ENCODE measurements at places on chromosomes 1 and 21.

GRCh38 chr1:116256286-116256649 lies 116.8 kb upstream of the ATP1A1 start:
- DNase-seq = no peak

DNA sequence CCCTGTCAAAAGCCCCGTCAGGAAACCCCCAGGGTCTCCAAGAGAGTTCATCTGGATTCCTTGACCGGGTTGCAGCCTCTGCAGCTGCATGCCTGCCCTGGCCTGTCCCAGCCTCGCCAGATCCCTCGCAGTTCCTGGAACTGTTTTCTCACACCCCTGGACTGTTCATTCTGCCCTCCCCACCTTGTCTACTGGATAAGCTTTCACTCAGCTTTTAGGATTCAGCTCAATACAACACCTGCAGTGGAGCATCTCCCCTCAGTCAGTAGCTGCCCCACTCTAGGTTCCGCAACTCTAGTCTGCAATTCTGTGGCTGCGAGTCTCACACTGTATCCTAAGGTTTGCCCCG lies 67.2 kb downstream of the FAM163A start:
- DNase-seq = no peak

DNA sequence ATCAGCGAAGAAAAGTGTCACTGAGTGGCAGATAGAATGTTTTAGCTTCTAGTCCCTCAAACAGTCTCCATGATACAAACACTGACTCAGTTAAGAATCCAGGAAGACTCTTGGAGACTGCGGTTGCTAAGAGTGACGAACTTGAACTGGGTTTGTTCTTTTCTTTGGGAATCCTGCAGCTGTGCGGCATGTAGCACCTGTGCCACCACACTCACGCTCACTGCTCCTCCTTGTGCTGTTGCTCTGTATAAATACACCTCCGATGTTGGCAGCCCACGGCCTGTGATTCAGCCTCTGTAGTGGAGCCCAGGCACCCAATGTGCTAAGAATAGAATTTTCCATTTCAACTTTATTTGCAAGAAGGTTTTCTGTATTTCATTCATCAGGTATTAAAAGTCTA lies 5.5 kb upstream of the PPIE start:
- no peak for DNase-seq

GRCh38 chr1:3011631-3012455 lies 9.4 kb upstream of the ACTRT2 start:
- no peak for DNase-seq

DNA sequence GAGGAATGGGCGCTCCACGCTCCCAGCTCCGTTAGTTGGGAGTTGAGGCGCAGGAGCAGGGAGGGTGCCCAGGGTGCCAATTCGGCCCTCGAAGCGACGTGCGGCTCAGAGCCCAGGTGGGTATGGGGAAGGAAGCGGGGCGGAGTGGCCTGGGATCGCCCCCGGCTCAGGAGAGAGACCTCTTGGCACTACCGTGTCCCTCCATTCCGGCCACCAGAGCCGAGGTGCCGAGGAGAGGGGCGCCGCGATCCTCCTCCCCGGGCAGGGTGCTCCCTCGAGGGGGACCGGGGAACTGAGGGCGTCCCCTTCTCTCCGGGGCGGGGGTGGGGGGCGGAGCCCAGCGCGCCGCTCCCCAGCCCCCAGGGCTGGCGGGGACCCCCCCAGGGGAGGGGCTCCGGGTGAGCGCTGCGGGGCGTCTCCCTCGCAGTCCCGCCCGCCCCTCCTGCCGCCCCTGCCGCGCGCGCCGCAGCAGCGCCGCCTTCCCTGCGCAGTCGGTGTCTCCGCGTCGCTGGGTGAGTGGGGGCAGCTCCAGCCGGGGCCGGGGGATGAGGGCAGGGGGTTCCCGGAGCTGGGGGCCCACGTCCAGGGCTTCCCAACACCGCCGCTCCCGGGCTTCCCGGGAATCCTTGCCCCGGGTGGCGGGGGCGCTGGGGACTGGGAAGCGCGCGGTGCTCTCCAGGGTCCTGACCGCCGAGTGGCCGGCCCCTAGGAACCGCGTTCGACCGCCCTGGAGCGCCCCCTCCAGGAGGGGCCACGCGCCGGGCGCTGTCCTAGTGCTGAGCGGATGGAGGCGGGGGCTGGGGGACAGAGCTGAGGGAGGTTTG lies at the start of gene HPCA:
TSS of gene HPCA (plus strand) at position 488 of the 824 bp plus-strand sequence. CDS start 2,408 bp downstream, outside the sequence.
- no peak for DNase-seq

GRCh38 chr1:206041640-206042039 lies 11.3 kb upstream of the RHEX start:
- no peak for DNase-seq

GRCh38 chr1:153288634-153289275 lies 24.0 kb downstream of the PGLYRP3 start:
- no peak for DNase-seq

GRCh38 chr1:64505232-64505943 lies 35.5 kb downstream of the CACHD1 start:
- DNase-seq = no peak

- DNase-seq = peak; percentile 55
These were observed 14.2 kb downstream of the CAPN2 start for GRCh38 chr1:223726380-223727001.

GRCh38 chr1:238099871-238100270 lies 209.1 kb upstream of the ZP4 start:
- no peak for DNase-seq

DNA sequence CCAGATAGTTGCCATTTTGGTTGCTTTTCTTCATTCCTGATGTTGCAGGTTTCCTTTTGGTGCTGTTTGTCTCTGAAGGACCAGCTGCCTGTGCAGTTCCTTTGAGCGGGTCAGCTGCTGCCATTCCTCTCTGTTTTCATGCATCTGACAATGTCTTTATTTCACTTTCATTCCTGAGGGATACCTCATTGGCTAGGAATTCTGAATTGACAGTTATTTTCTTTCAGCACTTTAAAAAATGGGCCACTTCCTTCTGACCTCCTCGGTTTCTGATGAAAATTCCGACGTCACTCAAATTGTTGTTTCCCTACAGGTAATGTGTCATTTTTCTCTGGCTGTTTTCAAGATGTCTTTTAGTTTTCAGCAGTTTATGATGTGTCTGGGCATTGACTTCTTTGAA lies 24.8 kb downstream of the CCSAP start:
- DNase-seq = no peak

DNA sequence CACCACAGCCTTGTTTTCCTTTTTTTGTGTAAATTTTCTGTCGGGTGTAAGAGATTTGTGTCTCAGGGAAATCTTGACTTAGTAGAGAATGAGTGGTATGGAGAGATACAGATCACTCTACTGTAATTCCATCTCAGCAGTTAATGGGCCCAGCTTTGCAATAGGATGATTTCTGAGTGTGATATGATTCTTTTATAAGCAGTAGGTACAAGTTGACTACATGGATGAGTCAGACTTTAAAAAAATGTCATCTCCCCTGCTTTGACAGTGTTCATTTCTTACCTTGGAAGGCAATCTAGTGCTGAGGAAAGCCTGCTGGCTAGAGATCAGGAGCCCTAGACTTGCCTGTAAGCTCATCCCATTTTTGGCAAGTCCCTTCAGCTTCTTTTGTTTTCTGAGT lies 261.9 kb downstream of the RYR2 start:
- no peak for DNase-seq

- DNase-seq = no peak
These were observed 77.8 kb downstream of the ALPL start for GRCh38 chr1:21586846-21587601.

DNA sequence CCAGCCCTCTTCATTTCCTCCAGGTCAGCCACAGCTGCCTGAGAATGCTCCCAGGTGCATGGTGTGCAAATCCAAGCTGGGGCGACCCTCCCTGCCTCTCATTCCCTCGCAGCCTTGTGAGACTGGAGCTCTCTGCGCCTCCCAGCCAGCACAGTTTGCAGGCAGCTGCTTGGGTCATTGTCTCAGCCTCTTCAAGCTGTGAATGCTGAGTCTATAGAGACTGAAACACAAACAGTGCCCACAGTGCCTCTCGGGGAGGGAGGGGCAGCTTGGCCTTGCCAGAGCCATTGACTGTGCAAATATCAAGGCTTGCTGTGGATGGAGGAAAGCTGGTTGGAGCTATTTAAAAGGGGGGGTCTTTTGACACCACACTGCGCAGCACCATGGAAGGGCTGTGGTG lies 10.6 kb downstream of the PLXNA2 start:
- no peak for DNase-seq

- DNase-seq = no peak
These were observed 44.0 kb downstream of the OPTC start for GRCh38 chr1:203537806-203538464.

GRCh38 chr21:17576080-17576835 lies 36.4 kb downstream of the BTG3 start:
- DNase-seq = no peak

DNA sequence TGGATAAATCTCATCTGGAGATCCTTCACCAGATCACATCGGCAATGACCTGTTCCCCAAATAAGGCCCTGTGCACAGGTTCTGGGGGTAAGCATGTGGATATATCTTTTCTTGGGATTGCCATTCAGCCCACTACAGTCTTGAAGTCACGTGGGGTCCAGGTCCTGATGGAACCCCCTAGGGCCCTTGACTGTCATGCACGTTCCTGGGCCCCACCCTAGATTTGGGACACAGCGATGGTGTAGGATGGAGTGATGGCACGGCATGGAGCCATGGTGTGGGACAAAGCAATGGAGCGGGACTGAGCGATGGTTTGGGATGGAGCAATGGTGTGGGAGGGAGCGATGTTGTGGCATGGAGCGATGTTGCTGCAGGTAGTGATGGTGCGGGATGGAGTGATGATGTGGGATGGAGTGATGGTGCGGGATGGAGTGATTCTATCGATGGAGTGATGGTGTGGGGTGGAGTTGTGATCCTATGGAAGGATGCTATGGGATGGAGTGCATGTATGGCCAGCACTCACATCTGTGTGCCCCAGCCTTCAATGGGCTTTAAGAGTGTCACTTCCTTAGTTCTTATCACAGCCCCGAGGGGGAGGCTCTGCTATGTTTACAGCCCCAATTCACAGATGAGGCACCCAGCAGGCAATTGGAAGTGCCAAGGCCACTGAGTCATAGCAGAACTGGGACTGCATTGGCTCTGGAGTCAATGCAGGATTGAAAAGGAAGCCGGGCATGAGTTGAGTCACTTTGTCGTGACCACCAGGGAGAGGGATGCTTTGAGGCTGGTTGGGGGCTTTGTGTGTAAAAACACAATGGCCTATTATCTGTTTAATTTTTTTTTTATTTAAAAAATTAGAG lies 97.0 kb upstream of the C1orf174 start:
- DNase-seq = no peak

DNA sequence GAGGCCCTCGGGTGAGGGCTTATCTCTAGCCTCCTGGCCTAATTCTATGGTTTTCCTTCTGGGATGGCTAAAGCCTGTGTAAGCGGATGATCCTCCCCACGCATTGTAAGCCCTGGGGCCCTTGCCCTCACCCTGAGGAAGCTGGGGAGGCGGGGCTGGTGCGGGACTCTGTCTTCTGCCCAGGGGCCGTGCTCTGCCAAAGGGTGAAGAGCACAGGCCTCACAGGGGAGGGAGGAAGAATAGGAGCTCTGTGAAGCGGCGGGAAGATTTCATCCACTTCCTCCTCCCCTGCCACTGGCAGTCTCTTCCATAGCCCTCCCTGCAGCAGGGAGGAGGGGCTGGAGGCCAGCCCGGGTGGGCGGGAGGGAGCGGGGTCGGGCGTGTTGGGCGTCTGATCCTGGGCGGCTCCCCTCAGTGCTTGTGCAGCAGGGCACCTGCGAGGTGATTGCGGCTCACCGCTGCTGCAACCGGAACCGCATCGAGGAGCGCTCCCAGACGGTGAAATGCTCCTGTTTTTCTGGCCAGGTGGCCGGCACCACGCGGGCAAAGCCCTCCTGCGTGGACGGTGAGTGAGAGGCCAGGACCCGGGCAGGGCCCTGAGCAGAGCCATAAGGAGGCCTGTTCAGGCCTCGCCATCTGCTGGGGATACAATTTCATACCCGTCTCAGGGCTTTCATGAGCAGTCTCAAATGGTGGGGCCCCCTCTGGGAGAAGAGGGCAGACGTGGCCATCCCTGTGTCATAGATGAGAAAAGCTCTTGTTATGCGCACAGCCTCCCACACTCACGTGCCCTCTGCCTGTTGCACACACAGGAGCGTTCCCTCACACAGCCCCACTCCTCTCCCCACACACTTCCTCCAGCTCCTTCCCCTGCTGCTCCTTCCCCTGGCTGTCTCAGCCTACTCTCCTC lies 7.7 kb upstream of the PPM1J start:
- no peak for DNase-seq

GRCh38 chr1:186325239-186325638 lies 49.8 kb downstream of the TPR start:
- DNase-seq = peak; percentile 3

- no peak for DNase-seq
These were observed 23.4 kb downstream of the DDI2 start for GRCh38 chr1:15640667-15641066.

- no peak for DNase-seq
These were observed 67.8 kb downstream of the RNF220 start for GRCh38 chr1:44472620-44473525.

DNA sequence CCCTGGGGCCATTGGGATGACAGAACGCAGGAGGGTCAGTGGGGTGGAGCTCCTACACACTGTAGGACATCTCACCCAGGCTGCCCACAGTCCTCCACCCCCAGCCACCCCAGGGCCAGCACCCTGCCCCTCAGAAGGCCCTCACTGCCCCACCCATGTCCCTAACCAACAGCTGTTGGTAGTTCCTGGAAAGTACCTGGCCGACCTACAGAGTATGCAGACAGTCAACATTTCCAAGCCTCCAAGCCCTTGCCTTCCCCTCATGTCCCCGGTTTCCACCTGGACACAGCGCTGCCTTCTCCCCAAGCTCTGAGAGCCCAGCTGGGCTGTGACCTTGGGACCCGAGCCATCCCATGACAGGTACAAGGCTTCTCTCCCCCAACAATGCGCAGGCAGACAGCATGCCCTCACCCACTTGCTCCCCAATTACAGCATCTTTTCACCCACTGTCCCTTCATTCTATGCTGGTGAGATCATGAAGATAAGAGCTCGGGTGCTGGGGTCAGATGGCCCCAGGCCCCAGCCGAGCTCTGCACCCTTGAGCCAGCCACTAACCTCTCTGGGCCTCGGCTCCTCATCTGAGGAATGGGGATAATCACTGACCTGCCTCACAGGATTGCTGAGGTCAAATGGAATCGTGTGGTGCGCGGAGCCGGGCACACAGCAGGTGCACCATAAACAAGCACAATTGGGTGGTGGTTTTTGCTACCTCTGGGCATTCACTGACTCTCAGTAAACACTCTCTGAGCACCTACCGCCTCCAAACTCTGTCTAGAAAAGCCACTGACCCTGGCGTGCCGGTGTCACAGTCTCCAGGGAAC lies 11.2 kb downstream of the LAPTM5 start:
- no peak for DNase-seq

DNA sequence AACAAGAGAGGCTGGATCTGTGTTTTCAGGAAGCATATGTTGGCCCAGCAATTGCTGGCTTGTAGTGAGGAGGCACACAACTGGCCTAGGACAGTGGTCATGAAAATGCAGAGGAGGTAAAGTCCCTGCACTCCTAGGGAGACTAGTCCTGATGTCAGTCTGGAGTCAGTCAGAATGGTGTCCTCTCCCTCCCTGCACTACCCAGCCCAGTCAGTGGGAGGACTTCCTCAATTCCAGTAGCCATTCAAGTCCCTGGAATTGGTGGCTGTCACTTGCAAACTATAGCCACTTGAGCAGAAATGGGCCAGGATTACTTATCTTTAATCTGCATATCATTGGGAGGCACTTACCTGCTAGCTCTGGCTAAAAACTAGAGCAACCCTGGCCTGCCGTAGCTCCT lies 18.6 kb downstream of the NDUFS5 start:
- DNase-seq = no peak
